ENCODE measurements at places on chromosomes 12 and 14.

DNA sequence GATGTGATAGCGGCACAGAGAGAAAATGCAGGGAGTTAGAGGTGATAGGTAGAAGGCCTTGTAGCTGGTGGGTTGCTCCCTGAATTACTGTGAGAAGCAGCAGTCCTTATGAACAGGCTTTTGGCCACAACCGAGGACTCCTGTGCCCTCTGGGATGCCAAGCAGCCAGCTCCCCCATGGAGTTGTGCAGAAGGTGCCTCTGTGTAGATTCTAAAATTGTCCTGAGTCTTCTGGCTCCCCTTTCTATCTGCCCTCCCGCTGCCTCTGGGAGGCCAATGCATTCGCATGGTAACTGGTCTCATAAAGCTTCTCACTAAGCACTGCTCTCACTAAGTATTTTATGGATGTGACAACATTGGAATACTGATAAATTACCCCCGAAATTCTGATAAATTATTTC is 16.1 kb upstream of the SUSD6 start:
- DNase-seq, result no peak

DNA sequence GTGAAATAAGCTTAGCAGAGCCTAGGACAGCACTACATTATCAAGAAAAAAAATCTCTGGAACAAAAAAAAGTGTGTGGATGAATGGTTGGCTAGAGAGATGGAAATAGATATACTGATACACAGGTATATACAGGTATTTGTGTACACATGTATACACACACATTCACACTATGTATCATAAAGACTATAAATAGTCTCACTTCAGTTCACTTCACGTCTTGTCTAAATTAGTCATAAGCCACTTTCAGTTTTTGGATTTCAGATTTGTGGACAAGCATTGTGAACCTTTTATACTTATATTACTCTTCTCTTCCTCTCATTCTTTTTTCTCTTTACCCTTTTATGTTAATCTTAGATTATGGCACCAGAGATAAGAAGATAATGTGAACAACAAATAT is 41.8 kb upstream of the SLC6A15 start:
- no peak for DNase-seq

DNA sequence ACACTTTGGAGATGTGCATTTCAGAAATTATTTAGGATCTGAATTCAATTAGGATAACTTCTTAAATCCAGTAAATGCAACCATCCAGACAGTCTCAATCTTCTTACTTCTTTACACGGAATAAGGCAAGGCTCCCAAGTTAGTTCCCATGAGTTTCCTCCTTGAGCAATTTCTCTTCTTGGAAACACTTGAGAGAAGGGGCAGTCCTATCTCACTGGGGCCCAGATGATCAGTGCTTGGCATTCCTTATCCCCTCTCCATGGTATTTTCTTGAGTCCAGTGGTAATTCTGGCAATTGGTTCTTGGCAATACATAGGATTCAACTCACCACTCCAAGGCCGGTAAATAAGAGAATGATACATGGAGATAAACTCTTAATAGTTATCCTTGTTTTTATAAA is 87.1 kb upstream of the PTHLH start:
- no peak for DNase-seq

DNA sequence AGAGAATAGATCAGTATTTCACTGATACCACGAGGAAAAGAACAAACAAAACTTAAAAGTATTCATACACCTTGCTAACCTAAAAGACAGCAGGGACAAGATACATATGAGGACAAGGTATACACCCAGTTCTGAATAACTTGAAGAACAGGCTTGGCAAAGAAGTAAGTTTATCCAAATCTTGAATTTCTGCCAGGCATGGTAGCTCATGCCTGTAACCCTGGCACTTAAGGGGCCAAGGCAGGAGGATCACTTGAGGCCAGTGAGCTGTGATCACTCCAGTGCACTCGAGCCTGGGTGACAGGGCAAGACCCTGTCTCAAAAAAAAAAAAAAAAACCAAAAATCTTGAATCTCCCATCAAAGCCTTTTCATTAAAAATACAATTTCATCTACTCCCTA is 25.0 kb downstream of the EIF2S1 start:
- DNase-seq, result no peak

DNA sequence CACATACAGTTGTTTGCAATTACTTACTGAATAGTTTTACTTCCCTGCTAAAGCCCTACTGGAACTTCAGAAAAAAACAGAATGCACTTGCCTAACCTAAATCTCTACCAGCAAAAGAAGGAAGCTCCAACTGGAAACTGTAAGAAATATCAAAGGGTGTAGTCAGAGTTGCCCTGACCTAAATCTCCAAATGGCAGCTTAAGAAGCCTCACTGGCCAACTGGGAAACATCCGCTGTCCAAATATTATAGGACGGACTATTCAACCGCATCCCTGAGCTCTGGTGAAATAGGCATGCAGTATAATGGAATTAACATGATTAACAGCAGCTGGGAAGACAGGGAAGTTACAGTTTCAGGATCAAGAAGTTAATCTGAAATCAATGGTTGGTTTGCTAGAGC is 24.3 kb downstream of the ANAPC7 start:
- DNase-seq, result no peak

- no peak for DNase-seq
Measured at GRCh38 chr14:32379447-32379846, 50.3 kb downstream of the AKAP6 start.

DNA sequence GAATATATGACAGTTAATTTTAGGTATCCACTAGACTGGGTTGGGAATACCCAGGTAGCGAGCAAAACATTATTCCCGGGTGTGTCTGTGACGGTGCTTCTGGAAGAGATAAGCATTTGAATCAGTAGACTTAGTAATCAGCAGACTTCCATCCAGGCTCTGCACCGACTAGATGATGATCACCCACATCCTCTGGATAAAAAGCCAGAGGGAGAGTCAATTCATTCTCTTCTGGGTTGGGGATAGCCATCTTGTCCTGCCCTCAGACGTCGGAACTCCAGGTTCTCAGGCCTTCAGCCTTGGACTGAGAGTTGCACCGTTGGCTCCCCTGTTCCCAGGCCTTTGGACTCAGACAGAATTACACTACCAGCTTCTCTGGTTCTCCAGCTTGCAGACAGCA is 168.0 kb downstream of the PHLDA1 start:
- DNase-seq, result no peak

- DNase-seq, result no peak
Measured at GRCh38 chr12:65664715-65665250, 159.5 kb upstream of the HMGA2 start.

DNA sequence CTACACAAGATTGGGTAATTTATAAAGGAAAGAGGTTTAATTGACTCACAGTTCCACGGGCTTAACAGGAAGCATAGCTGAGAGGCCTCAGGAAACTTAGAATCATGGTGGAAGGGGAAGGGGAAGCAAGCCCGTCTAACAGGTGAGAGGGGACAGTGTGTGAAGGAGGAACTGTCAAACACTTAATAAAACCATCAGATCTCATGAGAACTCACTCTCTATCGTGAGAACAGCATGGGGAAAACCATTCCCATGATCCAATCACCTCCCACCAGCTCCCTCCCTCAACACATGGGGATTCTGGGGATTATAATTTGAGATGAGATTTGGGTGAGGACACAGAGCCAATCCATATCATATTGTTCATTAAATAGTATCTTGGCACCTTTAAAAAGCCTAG is 56.1 kb downstream of the EPS8 start:
- DNase-seq, result no peak

DNA sequence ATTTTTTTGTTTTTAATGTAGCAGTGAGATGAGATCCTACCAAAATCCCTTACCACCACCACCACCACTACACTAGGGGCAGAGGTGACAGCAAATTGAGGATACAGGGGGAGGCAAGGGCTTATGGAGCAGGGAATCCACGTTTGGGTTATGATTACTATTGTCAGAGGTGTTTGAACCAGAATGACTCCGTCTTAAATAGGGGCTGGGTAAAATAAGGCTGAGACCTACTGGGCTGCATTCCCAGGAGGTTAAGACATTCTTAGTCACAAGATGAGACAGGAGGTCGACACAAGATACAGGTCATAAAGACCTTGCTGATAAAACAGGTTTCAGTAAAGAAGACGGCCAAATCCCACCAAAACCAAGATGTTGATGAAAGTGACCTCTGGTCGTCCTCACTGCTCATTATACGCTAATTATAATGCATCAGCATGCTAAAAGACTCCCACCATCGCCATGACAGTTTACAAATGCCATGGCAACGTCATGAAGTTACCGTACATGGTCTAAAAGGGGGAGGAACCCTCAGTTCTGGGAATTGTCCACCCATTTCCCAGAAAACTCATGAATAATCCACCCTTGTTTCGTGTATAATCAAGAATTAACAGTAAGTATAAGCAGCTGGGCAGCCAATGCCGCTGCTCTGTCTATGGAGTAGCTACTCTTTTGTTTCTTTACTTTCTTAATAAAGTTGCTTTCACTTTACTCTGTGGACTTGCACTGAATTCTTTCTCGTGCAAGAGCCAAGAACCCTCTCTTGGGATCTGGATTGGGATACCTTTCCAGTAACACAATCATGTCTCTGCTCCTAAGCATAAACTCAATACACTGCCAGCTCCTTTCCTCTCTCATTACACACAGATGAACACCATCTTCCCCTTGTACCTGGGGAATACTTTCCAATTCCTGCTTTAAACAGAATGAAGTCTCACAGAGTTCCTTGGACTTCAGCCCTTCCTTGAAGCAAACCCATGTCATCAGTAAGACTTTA is 16.7 kb upstream of the CRY1 start:
- no peak for DNase-seq

GRCh38 chr14:94008234-94008633 is 11.1 kb downstream of the CCDC197 start:
- DNase-seq, result no peak

DNA sequence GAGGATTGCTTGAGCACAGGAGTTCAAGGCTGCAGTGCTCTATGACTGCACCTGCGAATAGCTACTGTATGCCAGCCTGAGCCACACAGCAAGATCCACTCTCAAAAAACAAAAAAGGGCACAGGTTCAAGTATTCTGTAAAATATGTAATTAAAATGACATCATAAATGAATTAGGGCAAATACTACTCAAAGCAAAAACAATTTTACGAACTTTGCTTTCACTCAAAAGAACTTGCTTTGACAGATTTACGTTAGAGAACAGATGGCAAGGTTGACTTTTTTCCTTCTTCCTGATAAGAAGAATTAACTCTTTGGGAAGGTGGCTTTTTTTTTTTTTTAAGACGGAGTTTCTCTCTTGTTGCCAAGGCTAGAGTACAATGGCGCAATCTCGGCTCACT is 44.0 kb upstream of the EAPP start:
- DNase-seq, result peak; percentile 3

DNA sequence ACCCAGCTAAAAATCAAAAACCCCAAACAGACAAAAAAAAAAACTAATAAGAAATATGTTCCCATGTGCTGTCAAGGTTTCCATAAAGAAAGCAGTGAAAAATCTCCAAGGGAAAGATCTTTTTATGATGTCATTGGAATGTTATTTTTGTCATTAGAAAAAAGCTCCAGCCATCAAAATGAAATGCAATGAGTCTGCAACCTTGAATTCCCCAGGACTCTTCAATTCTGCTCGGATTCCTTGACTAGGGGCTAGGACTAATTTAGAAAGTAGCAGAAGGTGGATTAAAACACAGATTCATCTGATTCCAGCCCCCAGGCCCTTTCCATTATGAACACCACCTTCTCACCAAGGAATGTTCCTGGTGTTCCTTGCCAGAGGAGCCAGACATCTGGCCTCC is 6.0 kb upstream of the PCNX1 start:
- DNase-seq, result no peak

DNA sequence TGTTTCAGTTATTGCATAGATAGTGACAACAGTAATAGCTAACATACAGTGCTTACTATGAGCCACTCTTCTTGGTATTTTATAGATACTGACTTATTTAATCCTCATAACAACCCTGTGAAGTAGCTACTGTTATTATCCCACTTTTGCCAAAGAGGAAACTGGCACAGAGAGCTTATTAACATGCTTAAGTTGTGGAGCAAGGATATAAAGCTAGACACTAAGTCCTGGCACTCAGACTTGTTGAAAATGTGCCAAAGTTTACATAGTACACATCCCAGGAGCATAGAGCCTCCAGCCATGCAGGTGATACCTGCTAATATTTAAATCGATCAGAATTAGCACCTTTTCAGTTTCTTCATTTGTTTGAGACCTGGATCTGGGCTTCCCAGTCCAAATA is 41.8 kb downstream of the VEZT start:
- no peak for DNase-seq

- peak; percentile 69 for DNase-seq
Measured at GRCh38 chr14:93132472-93133065, 16.8 kb upstream of the ITPK1 start.

Data from sciatic nerve (tissue), 2 donors.